Natural killer cell (primary cell): ENCODE measurements at places on chromosomes 6 and 20. TPM values are rescaled to one million over a fixed set of nuclear protein-coding genes. Genes with fewer than 3 reads are reported as not detected.

GRCh38 chr6:111406200-111406721 is 76.8 kb downstream of the REV3L start:
- peak; percentile 25 for DNase-seq
- H3K4me3 ChIP-seq = no peak overlapping the region
- H3K27me3 ChIP-seq = no peaks in the 10 kb centered on the region
- H3K4me1 ChIP-seq = peaks cover 3% of the 10 kb centered on the region
- peak overlapping the region; percentile 73 for H3K27ac ChIP-seq

- H3K27ac ChIP-seq = no peak overlapping the region
- H3K4me1 ChIP-seq = no peaks in the 10 kb centered on the region
- H3K27me3 ChIP-seq = no peaks in the 10 kb centered on the region
- DNase-seq = peak; percentile 59
Observed at GRCh38 chr6:151723152-151723551, 84.3 kb upstream of the ESR1 start.

GRCh38 chr6:81326881-81327561 is 425.5 kb downstream of the TENT5A start:
- H3K36me3 ChIP-seq = no peaks in the 10 kb centered on the region
- no peaks in the 10 kb centered on the region for H3K4me1 ChIP-seq
- DNase-seq = no peak
- H3K27me3 ChIP-seq = no peaks in the 10 kb centered on the region
- H3K4me3 ChIP-seq = no peak overlapping the region
- no peak overlapping the region for H3K27ac ChIP-seq

GRCh38 chr6:127997496-127998164 is 96.8 kb upstream of the THEMIS start:
- no peaks in the 10 kb centered on the region for H3K36me3 ChIP-seq
- no peak overlapping the region for H3K27ac ChIP-seq
- no peak overlapping the region for H3K4me3 ChIP-seq
- peak; percentile 43 for DNase-seq

DNA sequence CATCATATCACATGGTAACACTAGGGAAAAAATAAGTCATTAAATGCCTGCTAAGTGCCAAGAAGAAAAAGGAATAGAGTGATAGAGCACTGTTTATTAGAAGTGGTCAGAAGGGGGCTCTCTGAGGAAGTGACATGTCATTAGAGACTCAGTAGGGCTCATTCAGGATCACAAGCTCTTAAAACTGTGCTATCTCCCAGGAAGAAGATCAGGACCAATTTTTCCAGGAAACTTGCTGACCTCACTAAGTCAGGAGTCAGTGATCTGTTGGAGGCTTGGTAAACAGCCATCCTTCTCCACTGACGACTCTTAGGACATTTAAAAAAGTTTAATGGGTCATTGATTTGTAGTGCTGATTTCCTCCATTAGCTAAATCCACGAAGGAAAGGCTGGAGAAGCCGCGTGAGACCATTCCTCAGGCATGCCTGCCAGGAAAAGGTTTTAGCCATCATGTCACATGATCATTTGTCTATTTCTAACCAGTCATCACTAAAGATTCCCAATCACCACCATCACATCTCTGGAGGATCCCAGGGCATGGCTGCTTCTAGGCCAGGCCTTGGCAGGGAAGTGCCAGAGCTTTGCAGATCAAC is 5.9 kb upstream of the PTPN1 start:
- DNase-seq = peak; percentile 50
- no peaks in the 10 kb centered on the region for H3K36me3 ChIP-seq
- no peak overlapping the region for H3K27ac ChIP-seq
- H3K4me3 ChIP-seq = no peak overlapping the region
- peaks cover 1% of the 10 kb centered on the region for H3K4me1 ChIP-seq
- H3K27me3 ChIP-seq = no peaks in the 10 kb centered on the region

DNA sequence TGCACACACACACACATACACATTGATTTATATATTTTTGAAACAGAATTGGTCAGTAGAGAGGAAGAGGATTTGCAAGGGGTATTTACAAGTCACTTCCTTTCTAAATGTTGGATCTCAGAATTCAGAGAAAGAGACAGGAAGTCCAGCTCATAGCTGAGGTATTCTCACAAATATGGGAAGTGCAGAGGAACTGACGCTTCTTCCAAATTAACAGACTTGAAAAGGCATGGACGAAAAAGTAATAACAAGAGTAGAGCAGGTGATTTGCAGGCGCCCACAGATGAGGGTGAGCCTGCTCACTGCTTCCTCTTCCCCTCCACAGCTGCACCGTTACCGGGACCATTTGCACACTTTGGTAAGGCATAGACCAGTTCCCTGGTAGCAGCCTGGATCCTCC is 246.4 kb downstream of the PHACTR1 start:
- H3K27me3 ChIP-seq = peaks cover 8% of the 10 kb centered on the region
- no peak overlapping the region for H3K27ac ChIP-seq

DNA sequence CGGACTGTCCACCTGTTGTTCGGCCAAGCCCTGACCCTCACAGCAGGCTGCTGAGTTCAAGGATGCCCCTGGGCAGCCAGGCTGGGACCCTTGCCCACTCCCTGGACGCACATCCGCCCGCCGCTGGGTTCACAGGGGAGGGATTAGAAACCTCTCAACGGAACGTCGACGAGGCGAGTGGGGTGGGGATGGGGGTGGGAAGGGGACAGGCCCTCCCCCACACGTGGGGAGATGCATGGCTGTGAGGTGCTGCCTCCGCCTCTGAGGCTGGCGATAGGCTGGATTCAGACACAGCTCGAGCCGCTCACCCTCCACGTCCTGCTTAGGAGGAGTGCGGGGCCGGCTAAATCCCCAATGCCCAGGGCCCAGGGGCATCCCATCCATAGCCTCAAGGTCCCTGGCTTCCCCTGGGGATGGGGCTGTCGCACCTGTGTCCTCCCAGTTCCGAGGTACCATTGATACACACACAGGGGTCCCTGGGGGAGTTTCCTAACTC is 90.6 kb upstream of the BHLHE23 start:
- DNase-seq = no peak
- H3K36me3 ChIP-seq = no peaks in the 10 kb centered on the region
- no peak overlapping the region for H3K27ac ChIP-seq
- H3K4me1 ChIP-seq = no peaks in the 10 kb centered on the region

DNA sequence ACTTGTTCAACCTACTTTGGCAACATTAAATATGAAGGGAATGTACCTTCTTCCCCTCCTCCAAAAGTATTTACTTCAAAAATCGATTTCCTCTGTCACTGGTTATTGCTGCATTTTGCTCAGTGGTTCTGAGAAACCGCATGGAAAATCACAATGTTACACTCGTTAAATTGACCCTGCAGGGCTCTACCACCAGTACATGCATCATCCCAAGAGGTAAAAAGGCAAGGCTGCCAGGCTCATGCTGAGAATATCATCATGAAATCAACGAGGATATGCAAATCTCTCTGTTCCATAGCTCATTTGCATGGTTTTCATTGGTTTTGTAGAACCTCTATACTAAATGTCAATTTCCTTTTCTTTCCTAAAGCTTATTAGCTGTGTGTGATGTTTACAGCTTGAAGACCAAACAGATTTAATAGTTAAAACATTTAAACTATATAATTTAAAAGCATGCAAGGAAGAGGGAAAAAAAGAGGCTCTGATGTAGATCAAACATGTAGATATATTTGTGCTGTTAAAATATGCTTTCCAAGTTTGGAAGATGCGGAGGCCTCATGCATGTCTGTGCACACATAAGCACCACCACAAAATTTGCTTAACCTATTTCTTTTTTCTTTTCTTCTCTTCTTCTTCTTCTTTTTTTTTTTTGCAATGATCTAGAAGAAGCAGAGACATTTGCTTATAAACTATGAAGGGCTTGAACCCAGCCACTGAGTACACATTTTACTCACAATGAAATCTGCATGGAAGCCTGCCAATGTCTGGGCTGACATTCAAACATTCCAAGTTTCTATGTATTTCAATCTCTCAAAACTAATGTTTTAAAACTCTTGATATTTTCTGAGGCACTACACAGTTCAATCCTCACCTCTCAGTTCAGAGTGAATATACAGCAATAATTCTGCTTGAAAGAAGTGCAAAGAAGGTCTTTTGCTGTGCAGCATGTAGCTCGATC is 194.0 kb downstream of the GMPR start:
- H3K4me1 ChIP-seq = peaks cover 11% of the 10 kb centered on the region
- H3K4me3 ChIP-seq = no peak overlapping the region
- H3K36me3 ChIP-seq = peaks cover 2% of the 10 kb centered on the region
- no peaks in the 10 kb centered on the region for H3K27me3 ChIP-seq

GRCh38 chr20:7980332-7981046 is 39.1 kb downstream of the TMX4 start:
- H3K36me3 ChIP-seq = peaks cover 30% of the 10 kb centered on the region
- H3K27ac ChIP-seq = no peak overlapping the region
- no peaks in the 10 kb centered on the region for H3K27me3 ChIP-seq
- H3K4me3 ChIP-seq = no peak overlapping the region

- no peak for DNase-seq
- no peaks in the 10 kb centered on the region for H3K36me3 ChIP-seq
- H3K4me3 ChIP-seq = no peak overlapping the region
- no peaks in the 10 kb centered on the region for H3K27me3 ChIP-seq
- peaks cover 3% of the 10 kb centered on the region for H3K4me1 ChIP-seq
Observed at GRCh38 chr6:166553563-166554271, 32.8 kb downstream of the RAMACL start.

- no peaks in the 10 kb centered on the region for H3K4me1 ChIP-seq
- H3K27ac ChIP-seq = no peak overlapping the region
- no peak overlapping the region for H3K4me3 ChIP-seq
- no peak for DNase-seq
- no peaks in the 10 kb centered on the region for H3K36me3 ChIP-seq
Observed at GRCh38 chr20:19274412-19275015, 62.1 kb downstream of the SLC24A3 start.

DNA sequence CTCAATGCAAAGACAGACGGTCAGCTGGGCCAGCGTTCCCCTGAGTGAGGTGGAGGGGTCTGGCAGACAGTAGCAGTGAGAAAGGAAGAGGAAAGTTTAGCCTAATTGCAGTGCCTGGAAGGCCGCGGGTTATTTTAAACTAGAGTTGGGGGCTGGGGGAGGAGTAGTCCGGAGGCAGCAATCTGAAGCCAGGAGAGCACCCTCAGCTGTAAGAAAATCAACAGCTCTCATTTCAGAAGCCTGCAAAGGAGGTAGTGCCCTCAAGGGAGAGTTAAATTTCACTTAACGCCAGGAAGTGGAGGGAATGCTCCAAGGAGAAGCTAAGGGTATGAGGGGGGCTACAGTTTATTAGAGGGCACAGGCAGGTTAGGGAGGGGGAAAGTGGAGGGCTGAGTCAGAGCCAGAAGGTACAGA is 26.9 kb downstream of the RING1 start:
- peaks cover 7% of the 10 kb centered on the region for H3K27me3 ChIP-seq
- H3K4me3 ChIP-seq = no peak overlapping the region
- no peak overlapping the region for H3K27ac ChIP-seq
- no peaks in the 10 kb centered on the region for H3K36me3 ChIP-seq

- H3K4me1 ChIP-seq = no peaks in the 10 kb centered on the region
- H3K36me3 ChIP-seq = no peaks in the 10 kb centered on the region
- DNase-seq = no peak
- no peaks in the 10 kb centered on the region for H3K27me3 ChIP-seq
- no peak overlapping the region for H3K4me3 ChIP-seq
Observed at GRCh38 chr20:53795170-53795569, 201.5 kb upstream of the ZNF217 start.

DNA sequence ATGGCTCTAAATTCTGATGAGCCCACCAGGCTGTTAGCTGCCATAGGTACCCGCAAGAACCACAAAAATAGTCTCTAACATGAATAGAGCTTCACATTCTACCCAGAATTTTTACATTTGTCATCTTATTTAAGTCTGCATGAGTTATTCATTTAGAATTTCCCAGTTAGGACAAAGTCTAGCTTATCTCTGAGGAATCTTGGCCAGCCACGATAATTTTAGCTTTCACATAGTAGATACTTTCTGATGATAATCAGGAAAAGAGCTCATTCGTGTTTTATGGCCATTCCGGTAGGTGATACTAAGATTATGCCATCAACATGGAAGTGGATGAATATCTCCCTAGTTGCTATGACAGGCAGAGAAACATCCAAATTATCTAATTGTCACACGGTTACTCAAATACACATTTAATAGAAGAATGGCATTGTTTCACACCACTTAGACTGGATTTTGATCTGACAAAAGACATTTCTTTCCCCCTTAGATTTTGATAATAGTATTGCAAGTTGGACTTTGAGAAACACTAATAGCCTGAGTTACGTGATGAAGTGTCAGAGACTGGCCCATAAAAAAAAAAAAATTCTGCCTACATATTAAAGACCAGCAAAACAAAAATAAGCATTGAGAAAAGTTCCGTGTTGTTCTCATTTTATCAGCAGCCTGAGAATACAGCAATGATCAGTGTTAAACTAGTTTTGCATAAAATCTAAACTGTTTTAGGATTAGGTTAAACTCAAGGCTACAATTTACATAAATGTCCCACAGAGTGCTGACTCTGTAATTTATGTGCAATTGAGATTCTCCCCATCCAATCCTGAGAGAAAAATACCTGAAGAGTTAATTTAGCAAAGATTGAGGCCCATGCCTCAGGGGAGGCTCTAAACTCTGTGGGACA is 397.5 kb upstream of the ARID1B start:
- H3K27ac ChIP-seq = no peak overlapping the region
- H3K27me3 ChIP-seq = peaks cover 3% of the 10 kb centered on the region
- H3K4me1 ChIP-seq = no peaks in the 10 kb centered on the region
- H3K4me3 ChIP-seq = no peak overlapping the region
- no peaks in the 10 kb centered on the region for H3K36me3 ChIP-seq

DNA sequence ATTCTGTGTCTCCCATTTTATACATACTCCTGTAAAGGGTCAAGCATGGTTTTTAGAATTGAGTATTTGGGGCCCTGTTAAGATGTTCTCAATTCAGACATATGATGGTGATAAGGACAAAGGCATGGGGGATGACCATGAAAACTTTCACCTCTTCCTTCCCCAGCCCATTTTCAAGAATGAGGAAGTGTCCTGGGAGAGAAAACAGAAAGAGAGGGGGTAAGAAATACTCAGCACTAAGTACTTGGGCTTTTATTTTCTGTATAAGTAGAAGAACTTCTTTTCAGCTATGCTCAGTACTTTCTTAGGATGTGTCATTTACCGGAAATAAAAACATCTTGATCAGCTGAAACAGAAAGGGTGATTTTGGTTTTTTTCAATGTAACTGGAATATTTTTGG is 10.9 kb upstream of the MBOAT1 start:
- H3K27ac ChIP-seq = no peak overlapping the region
- no peak for DNase-seq
- no peak overlapping the region for H3K4me3 ChIP-seq
- H3K36me3 ChIP-seq = no peaks in the 10 kb centered on the region

GRCh38 chr6:150435832-150436231 is 67.0 kb downstream of the IYD start:
- DNase-seq = no peak
- no peaks in the 10 kb centered on the region for H3K27me3 ChIP-seq
- H3K36me3 ChIP-seq = no peaks in the 10 kb centered on the region
- no peaks in the 10 kb centered on the region for H3K4me1 ChIP-seq
- no peak overlapping the region for H3K4me3 ChIP-seq

GRCh38 chr6:155377061-155377460 is 62.8 kb upstream of the TFB1M start:
- H3K4me3 ChIP-seq = no peak overlapping the region
- H3K36me3 ChIP-seq = no peaks in the 10 kb centered on the region
- no peak for DNase-seq
- H3K27ac ChIP-seq = no peak overlapping the region

GRCh38 chr6:11952316-11952715 is 59.8 kb upstream of the HIVEP1 start:
- H3K27me3 ChIP-seq = no peaks in the 10 kb centered on the region
- no peaks in the 10 kb centered on the region for H3K4me1 ChIP-seq
- H3K27ac ChIP-seq = no peak overlapping the region
- H3K4me3 ChIP-seq = no peak overlapping the region
- no peaks in the 10 kb centered on the region for H3K36me3 ChIP-seq

TRAM2 gene
- total RNA-seq = 16.2 TPM

SALL4 gene
- total RNA-seq = 0.42 TPM

CDH4 gene
- total RNA-seq = 0.18 TPM

ROS1 gene
- total RNA-seq = not detected

HLA-DOA gene
- total RNA-seq = 3.6 TPM

ALDH8A1 gene
- total RNA-seq = 0.75 TPM

TNXB gene
- 13.5 TPM for total RNA-seq

ARMC2 gene
- 9.7 TPM for total RNA-seq

RNF217 gene
- total RNA-seq = 3.3 TPM
